ENCODE measurements at places on chromosomes 2 and 18.

GRCh38 chr2:86552889-86553288 is 10.4 kb downstream of the CHMP3 start:
- no peak for DNase-seq

DNA sequence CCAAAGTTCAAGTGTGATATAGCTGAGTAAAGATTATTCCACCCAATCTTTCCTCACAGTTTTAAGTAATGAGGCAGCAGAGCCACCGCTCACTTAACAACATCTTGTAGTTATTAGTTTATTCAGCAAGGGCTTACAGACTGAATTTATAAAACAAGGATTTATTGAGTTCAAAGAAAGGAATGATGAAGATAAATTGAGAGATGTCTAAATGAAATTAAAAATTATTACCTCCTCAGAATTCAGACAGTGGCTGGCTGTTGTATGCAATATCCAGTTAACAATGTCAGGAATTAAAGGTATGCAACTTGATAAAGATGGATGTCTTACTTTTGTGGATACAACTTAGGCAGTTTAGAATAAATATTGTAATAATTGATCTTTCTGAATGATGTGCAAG is 927.3 kb upstream of the CDH2 start:
- DNase-seq: no peak

GRCh38 chr18:57833441-57834101 is 30.5 kb upstream of the ATP8B1 start:
- DNase-seq: no peak

- DNase-seq: no peak
Observed at GRCh38 chr2:98089941-98090340, 3.0 kb downstream of the VWA3B start.

DNA sequence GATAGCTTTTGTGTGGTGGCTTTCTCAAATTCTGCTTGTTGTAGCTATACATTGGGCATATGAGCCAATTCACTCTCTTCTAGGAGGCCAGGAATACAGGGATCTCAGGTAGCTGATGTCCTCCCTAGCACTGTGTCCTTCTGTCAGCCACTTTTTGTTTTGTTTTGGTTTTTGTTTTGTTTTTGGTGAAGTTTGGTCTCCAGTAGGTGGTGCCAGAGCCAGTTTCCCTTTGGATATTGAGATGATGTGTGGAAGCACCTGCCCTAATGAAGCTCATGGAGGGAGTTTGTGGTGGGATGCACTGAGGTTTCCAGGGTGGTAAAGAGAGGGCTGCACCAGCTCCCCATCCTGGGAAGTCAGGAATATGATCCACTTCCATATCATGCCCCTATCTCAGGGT is 100.5 kb upstream of the VWC2L start:
- no peak for DNase-seq

GRCh38 chr2:226631187-226631586 is 168.4 kb downstream of the IRS1 start:
- no peak for DNase-seq

GRCh38 chr2:196181484-196181883 is 10.1 kb upstream of the STK17B start:
- no peak for DNase-seq

DNA sequence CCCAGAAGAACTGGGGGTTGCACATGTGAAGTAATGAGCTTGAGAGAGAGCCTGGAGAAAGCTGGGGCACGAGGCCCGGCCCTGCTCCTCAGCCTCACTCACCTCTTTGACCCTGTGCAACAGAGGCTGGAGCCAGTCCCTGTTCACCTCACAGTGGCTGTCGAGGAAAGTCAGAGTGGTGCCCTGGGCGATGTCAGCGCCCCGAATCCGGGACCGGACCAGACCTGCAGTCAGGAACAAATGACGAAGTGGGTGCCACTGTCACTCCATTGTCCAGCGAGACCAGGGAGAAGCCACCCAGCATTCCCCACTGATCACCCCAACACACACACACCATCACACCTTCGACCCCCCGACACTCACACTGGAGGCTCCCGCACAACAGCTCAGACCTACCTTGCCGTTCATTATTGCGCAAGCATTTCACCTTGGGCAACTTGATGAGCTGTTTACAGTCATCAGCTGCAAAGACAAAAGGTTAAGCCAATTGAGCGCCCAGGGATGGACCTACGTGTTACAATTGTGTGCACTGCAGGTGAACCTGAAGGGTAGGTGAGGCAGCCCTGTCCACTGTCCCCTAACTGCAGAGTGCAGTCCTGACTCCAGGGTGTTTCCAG is 148.4 kb upstream of the CAPN13 start:
- DNase-seq: no peak

GRCh38 chr2:10330700-10331026 is 28.0 kb downstream of the HPCAL1 start:
- DNase-seq: no peak

DNA sequence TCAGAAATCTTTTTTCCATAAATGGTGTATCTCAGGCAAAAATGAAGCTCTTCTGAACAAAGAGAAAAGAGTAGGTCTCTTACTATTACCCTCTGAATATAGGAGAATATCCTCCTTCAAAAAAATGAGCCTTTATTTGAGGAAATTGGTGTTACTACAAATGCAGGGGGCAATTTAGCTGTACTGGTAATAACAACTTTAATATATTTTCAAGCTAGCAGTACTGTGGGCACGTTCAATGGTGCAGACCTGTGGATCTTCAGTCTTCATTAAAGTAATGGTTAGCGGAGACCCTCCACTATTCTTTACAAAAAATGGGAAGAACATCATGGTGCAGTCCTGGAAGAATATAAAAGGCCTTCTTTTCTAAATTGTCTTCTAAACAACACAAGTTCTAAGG is 661.3 kb downstream of the TMEM182 start:
- no peak for DNase-seq

DNA sequence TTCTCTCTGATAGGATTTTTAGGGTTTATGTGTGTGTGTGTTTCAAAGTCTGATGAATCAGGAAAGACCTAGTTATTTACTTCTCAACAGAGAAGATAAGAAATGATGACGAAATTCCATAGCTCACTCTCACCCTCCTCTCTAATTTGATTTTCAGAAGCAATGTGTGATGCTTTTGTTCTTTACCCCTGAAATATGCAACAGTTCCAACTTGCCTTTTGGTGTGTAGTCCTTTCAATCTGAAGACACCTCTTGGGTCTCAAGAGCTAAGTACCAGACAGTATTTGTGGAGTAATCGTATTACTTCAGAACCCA is 18.7 kb upstream of the LCLAT1 start:
- no peak for DNase-seq

- no peak for DNase-seq
Observed at GRCh38 chr2:170930991-170931266, 1.9 kb downstream of the GORASP2 start.

- no peak for DNase-seq
Observed at GRCh38 chr2:68330691-68331090, 10.9 kb upstream of the CNRIP1 start.

DNA sequence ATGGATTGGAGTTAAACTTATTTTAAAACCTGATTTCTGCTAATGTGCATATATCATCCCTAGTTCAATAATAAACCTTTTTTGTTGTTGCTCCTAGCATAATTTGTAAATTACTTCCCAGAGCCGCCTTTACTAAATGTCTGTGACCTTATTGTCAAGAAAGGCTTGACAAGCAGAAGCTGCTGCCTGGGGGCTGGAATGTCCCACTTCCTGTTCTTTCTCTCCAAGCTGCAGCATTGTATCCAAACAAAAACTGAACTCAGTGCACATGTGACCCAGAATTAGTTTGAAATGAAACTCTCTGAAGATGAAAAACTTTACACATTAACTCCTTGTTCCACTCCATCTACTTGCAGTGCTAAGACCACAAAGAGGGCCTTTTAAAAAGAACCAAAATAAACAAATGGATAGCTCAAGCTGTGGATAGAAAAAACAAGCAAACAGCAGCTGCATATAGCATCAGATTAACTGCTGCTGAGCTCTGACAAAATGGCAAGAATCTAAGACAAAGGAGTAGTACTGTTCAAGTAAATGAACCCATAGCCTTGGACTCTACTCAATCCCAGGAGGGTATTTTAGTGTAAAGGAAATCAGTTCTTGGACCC is 99.8 kb upstream of the NEUROD1 start:
- DNase-seq: peak; percentile 13

GRCh38 chr18:30712383-30712782 is 330.2 kb downstream of the DSC3 start:
- no peak for DNase-seq

- DNase-seq: no peak
Observed at GRCh38 chr18:72808680-72809079, 59.1 kb downstream of the NETO1 start.

GRCh38 chr18:33606621-33607020 is 28.6 kb downstream of the ASXL3 start:
- no peak for DNase-seq

DNA sequence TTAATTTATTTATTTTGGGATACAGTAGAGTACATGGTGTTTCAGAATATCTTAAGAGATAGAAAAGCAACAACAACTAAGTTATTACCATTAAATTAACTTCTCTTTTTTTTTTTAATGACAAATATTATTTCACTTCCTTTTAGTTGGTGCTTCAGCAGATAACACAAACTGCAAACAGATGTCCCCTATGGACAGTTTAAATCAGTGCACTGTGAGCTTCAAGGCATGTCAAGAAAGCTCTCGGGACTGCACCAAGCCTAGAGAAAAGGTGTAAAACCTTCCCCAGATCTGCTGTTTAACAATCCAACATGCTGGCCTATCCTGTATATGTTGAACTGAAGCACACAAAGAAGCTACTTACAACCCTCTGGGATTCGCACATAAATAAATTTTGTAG is 122.7 kb downstream of the TCF4 start:
- DNase-seq: no peak

- DNase-seq: no peak
Observed at GRCh38 chr2:99422599-99422998, 67.2 kb downstream of the REV1 start.

DNA sequence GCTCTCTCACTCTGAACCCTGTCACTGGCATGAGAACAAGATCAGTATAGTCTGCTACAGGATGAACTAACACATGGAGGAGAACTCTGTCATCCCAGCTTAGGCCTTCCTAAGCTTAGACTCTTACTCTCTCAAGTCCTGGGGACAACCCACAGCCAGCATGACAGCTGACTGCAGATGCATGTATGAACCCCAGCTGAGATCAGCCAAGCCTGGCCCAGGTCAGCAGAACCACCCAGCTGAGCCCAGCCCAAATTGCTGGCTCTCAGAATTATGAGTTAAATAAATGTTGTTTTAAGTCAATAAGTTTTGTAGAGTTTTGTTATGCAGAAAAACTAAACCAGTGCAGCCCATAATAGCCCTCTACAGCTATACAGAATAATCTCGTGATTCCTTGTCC is 287.3 kb downstream of the TNS1 start:
- no peak for DNase-seq

- DNase-seq: no peak
Observed at GRCh38 chr18:74194691-74195090, 46.4 kb downstream of the TIMM21 start.

- DNase-seq: no peak
Observed at GRCh38 chr18:55780586-55781071, 192.6 kb upstream of the TCF4 start.

DNA sequence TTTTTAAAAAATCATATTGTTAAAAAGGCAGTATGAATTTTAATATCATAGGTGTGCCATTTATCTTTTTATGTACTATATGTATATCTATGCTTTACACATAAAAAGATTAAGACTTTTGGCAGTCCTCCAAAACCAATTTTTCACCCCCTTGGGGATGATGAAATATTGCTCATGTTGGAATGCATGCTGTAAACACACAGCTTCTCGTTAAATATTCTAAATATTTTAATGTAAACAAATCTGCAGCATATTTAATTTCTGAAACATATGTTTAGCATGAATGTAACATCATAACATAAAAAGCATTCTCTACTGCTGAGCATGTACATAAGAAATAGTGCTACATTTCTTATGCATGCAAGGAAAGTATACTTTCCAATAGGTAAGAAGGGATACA is 484.3 kb upstream of the LRATD1 start:
- no peak for DNase-seq

- DNase-seq: no peak
Observed at GRCh38 chr2:64832936-64833335, 156.3 kb upstream of the SLC1A4 start.

- DNase-seq: no peak
Observed at GRCh38 chr2:237411683-237412423, 2.1 kb downstream of the COL6A3 start.

- no peak for DNase-seq
Observed at GRCh38 chr2:207467716-207468347, 61.9 kb upstream of the CREB1 start.

DNA sequence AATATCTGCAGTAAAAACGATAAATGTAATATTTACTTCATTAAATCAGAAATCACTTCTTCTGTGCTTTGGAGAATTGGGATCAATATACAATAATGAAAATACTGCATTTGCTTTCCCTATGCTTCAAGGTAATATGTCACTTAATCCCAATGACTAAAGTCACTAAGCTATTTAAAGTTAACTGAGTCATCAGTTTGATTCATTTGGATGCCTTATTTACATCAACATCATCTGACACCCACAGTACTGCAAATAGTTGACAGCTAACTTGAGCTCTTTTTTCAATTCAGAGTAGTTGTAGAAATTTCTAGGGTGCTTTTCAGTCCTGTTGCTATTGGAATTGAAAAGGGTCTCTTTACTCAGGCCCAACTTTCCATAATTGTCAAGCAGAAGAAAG is 776.9 kb upstream of the FSHR start:
- no peak for DNase-seq

All from transverse colon (tissue), 4 donors.